Neural crest cell (in vitro differentiated cells): ENCODE measurements at places on chromosomes 12 and 14.

DNA sequence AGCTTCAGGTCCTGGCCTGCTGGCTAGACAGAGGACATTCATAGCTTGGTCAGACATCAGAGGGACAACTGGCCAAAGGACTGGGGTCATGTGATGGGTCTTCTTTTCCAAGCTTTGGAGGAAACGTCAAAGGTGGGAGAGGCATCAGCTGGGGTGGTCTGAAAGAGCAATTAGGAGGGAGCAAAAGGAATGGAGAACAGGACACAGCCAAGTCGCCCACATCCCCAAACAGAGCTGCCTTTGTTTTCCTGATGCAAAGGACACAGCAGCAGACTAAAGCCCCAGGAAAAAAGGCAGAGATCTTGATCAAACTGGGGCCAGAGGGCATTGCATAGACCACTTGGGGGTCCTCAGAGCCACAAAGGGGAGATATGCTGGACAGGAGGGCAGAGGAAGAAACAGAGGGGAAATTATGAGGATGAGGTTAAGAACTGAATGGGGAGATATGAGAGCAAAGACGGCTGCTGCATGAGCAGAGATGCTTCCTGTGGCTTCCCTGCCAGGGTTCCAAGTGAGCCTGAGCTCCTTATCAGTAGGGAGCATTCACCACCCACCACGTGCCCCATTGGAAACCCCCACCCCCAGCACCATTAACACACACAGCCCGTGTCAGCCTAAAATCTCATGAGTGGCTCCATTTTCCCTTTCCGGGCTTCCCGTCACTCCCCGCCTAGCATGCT is 62.4 kb downstream of the ANO2 start:
- DNase-seq = no peak

DNA sequence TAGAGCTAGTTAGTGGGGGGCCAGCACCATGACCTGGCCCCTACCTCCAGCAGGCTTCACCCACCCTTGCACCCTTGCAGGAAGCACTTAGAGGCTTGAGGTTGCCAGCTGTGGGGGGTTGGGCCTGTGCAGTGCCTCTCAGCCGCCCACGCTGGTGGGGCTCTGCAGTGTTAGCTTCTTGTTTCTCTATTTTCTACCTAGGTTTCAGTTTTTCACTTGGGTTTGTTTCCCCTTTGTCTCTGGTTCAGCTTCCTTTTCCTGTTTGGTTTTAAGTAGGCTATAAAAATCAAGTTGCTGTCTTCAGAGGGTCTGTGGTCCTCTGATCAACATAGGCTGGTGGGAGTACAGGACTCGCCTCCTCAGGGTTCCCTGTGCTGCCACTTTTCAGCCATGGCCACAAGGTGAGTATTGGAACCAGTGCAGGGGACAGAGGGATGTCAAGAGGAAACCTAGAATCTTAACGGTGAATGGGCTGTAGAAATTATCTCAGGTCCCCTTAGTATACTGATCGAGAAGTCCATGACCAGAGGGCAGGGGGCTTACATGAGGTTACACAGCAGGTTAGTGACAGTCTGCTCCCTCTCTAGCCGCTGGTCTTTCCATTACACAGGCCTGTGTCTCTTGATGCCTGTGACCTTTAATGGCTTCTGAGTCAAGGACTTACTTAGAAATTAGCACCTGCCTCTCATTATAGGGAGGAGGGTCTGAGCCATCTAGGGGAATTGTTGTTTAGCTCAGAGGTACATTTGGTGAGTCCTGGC is at the start of gene EVL:
Gene EVL, plus strand, starts transcription at position 312 of the 761 bp plus-strand sequence. Its CDS starts 79 bp downstream, at position 391.
- DNase-seq = no peak

GRCh38 chr14:84961637-84962036 is 568.3 kb upstream of the FLRT2 start:
- no peak for DNase-seq

- DNase-seq = no peak
Observed at GRCh38 chr12:95700316-95700785, 90.2 kb downstream of the NTN4 start.

DNA sequence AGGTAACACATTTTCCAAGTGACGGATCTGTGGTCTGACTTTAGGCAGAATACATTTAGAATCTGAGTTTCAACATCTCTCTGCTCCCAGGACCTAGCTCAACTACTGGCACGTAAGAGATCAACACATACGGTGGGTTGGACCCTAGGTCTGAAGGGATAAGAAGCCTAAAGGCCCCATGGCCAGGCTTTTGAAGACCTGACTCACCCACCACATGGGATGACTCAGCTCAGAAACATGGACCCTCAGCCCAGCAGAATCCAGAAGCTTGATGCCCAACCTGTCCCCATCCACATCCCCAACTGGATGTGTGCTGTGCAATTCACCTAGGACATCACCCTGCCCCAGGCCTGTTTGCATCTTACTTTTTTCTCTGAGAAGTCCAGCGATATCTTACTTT is 770.2 kb downstream of the BCL11B start:
- no peak for DNase-seq

GRCh38 chr14:100243020-100243419 is 4.1 kb downstream of the YY1 start:
- no peak for DNase-seq

- no peak for DNase-seq
Observed at GRCh38 chr12:104567832-104568486, 111.2 kb downstream of the CHST11 start.

DNA sequence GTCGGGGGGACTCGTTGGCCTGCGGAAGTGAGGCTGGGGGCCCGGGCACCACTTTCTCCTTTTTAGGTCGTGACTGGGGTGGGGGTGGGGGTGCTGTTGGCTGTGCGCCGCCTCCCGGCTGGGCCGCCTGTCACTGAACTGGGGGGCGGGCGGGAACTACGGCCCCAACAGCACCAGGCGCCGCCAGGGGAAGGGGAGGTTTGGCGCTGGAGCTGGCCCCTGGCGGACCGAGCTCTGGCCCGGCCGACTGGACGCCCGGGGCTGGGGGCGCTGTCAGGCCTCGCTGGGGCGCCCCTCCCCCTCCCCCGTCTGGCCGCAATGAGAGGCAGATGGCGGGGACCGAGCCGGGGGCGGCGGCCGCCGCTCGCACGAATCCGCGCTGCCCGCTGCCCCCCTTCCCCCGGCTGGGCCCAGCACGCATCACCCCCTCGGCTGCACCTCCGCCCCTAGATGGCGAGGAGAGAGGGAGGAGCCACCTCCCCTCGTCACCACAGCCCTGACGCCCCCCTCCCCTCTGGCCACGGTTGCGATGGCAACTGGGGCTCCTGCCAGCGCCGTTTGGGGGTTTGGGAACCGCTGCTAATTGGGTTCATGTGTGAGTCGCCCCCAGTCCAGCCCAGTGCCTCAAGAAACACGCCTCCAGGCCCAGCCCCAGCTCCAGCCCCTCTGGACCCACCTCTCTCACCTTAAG is 723 bp downstream of the NFATC4 start:
- DNase-seq = peak; percentile 44

DNA sequence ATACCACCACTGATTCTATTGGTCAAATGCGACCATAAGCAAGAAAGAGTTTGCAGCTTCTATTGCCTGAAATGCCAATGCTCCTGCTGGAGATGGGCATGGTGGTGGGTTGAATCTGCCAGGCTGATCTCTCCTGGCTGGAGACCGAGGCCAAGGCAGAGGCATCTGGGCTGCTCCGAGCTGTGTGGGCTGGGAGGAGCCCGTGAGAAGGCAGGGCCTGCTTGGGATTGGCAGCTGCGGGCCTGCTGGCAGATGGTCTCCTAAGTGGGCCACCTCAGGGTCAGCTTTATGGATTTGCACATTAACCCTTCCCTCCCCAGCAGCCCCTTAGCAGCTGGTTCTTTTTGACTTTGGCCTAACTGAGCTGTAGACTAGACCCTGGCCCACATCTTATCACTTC is 25.4 kb downstream of the SRRM4 start:
- peak; percentile 45 for DNase-seq

DNA sequence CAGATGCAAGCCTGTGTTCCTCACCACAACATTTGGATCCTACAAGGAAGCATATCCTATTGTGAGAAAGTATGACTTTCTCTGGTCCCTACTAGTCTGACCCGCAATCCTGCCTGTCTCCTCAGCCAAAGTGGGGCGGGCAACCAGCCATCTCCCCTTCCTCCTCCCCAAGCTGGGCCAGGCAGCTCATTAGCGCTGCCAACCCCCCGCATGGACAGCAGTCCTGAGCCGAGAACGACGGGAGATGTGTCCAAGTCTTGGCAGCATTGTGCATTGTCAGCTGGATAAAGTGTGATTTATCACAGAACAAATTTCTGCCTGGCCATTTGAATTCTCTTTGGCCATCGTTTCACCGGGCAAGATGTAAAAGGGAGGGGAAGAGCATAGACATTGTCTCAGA is 139.4 kb downstream of the SLC15A4 start:
- DNase-seq = no peak

- DNase-seq = no peak
Observed at GRCh38 chr14:68791078-68791901, 1.6 kb downstream of the ZFP36L1 start.

GRCh38 chr12:132388379-132389015 is 59.1 kb upstream of the GALNT9 start:
- DNase-seq = no peak

- DNase-seq = no peak
Observed at GRCh38 chr14:74474376-74474775, 18.7 kb downstream of the NPC2 start.

- DNase-seq = no peak
Observed at GRCh38 chr12:111638556-111638955, 39.4 kb upstream of the ATXN2 start.

- no peak for DNase-seq
Observed at GRCh38 chr12:70486588-70486987, 120.5 kb downstream of the KCNMB4 start.

GRCh38 chr12:58143498-58143995 is 202.2 kb downstream of the ATP23 start:
- no peak for DNase-seq

DNA sequence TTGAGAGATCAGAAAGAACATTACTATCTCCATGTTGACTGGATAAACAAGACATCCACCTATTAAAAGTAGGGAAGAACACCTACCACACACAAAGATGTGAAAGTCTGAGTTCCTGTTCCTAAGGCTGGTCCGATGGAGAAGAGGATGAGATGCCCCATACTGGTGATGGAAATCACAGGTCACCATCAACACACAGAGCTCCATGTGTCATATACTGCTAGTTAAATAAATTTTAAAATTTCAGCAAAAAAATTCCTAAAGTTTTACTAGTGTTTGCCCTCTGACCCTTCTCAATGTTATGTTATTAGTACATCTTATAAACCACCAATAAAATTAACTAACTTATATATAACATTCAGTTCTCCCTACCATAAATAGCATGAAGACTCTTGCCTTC is 59.1 kb downstream of the KCNA5 start:
- no peak for DNase-seq

GRCh38 chr14:59195912-59196311 is 7.4 kb downstream of the DAAM1 start:
- no peak for DNase-seq

- no peak for DNase-seq
Observed at GRCh38 chr12:55445357-55445756, 1.5 kb downstream of the OR6C2 start.

DNA sequence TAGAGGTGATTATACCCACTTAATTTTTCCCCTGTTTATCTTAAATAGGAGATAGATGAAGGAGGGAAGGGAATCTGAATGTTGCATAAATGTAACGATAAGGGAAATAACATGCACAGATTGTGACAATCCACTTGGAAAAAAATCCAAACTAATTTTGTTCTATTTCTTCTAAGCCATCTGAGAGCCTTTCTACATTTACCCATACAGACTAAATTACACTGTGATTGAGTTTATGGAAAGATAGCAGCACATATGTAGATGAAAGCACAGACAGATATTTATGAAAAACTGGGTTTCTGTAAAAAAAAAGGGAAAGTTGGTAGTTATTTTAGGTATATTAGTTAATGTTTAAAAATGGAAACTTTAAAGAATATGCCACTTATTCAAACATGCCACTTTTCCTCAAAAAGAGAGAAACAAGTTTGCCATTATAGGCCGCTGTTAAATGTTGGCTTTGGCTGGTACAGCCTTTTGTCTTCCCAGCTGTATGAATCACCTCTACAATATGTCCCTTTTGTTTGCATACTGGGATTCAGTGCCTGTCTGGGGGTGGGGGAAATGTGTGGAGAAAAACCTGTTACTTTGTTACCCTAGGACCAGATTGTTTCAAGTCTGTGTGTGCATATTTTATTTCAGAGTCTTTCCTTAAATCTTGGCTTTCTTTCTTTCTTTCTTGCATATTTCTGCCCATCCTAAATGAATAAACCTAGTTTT is 470.2 kb upstream of the LMO3 start:
- DNase-seq = no peak
